ENCODE measurements at places on chromosomes 13 and 19.

GRCh38 chr13:44117816-44118215, 238.1 kb downstream of the LACC1 start:
- no peak for DNase-seq

GRCh38 chr13:21674490-21675009, 3.7 kb downstream of the FGF9 start:
- peak; percentile 38 for DNase-seq

GRCh38 chr13:43816401-43816889, 29.7 kb upstream of the ENOX1 start:
- no peak for DNase-seq

DNA sequence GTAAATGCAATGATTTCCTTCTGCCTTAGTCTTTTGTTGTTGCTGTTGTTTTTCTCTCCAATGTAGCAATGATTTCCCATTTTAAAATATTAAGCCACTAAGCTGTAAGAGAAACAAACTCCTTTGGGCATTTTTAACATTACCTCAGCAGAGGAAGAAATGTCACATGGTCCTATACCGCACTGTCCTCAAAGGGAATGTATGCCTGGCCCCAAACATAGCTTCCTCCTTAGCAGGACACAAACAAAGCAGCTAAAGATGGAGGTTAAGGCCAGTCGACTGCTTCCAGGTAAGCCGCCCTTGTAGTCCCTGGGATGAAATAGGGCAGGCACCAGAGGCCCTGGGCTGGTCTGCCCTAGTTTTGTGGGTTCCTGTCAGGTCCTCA, 249.0 kb downstream of the TSHZ3 start:
- no peak for DNase-seq

DNA sequence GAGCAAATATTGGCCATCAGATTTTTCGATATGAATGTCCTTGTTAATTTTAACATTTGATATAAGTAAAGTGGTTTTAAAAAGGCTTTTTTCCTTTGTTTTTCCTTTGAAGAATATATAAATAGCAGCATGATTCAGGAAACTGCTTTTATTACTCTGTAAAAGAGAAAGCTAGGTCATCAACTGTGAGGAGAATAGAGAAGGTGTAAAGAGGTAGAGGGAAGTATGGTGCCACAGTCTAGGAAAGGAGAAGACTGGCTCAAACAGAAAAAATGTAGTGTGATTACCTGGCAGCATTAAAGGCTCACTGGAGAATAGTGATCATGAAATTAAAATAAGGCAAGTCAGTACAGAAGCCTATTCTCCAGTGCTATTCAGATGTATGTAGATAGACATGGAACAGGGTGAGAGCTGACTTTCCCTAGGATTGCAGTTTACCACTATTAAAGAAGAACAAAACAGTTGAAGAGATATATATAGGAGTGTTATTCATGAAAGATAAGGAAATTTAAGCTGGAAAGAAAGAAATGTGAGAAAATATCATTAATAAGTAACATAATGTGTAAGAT, 1115.9 kb upstream of the PCDH9 start:
- DNase-seq, result no peak
